GM23248 (cell line): ENCODE measurements at places on chromosomes 5 and 9. TPM values are rescaled to one million over a fixed set of nuclear protein-coding genes. Genes with fewer than 3 reads are reported as not detected.

GRCh38 chr5:59007460-59008063 is 424.7 kb downstream of the RAB3C start:
- DNase-seq: peak; percentile 54

DNA sequence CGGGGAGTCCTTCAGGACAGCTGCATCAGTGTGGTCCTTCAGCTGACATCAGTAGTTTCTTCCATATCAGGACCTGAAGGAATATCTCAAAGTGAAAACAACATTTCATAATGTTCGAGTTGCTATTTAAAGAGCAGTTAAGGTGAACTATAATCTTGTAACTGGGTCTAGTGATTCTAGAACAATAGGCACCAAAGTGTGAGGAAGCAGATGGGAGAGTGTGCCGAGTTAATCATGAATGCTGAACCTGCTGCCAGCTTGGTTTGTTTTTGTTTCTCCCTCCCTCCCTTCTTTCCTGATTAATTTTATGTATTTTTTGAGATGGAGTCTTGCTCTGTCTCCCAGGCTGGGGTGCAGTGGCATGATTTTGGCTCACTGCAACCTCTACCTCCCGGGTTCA is 3.6 kb upstream of the PTGR1 start:
- no peak for DNase-seq

DNA sequence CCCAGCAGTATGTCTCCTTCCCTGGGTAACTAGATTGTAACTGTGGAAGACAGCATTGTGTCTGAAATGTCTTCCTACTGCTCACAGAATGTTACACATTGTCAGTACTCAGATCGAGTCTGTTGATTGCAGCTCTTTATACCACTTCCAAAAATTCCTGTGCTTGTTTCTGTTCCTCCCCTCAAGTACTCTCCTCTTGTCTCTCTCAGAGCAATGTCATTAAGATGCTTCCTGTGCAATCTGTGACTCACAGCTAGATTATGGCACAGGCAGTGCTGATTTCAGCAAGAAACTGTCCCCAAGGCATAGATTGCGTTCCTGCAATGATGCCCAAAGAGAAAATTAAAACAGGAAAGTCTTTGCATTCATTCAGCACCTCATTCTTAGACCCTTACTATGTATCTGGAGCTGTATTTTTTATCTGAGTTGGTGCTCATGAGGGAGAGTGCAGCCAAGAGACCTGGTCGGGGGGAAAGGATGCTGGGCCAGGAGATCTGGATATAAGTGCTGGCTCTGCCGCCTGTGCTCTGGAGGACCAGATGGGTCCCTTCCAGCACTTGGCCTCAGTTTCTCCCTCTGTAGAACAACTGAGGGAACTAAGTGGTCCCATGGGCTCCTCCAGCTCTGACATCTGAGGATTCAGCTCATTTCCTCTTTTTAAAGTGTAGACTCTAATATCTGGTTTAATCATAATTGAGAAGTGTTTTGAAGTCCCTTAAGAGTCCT is 40.8 kb upstream of the GNPDA1 start:
- DNase-seq: peak; percentile 72

- no peak for DNase-seq
Observed at GRCh38 chr5:6036006-6036405, 342.3 kb downstream of the MED10 start.

POC5 gene
- 14.5 and 17.4 TPM in 2 replicates for total RNA-seq

GRCh38 chr9:12796601-12797000 is 21.8 kb downstream of the LURAP1L start:
- DNase-seq: no peak

- no peak for DNase-seq
Observed at GRCh38 chr5:17361331-17361730, 136.7 kb upstream of the TAF11L2 start.

GRCh38 chr9:135350003-135350315 is 129.6 kb upstream of the PPP1R26 start:
- no peak for DNase-seq
